Panc1 (cell line): ENCODE measurements at places on chromosomes 6 and 20. TPM values are rescaled to one million over a fixed set of nuclear protein-coding genes. Genes with fewer than 3 reads are reported as not detected.

GRCh38 chr6:33343953-33344611, 26.5 kb upstream of the ZBTB22 start:
- no peak for DNase-seq

DNA sequence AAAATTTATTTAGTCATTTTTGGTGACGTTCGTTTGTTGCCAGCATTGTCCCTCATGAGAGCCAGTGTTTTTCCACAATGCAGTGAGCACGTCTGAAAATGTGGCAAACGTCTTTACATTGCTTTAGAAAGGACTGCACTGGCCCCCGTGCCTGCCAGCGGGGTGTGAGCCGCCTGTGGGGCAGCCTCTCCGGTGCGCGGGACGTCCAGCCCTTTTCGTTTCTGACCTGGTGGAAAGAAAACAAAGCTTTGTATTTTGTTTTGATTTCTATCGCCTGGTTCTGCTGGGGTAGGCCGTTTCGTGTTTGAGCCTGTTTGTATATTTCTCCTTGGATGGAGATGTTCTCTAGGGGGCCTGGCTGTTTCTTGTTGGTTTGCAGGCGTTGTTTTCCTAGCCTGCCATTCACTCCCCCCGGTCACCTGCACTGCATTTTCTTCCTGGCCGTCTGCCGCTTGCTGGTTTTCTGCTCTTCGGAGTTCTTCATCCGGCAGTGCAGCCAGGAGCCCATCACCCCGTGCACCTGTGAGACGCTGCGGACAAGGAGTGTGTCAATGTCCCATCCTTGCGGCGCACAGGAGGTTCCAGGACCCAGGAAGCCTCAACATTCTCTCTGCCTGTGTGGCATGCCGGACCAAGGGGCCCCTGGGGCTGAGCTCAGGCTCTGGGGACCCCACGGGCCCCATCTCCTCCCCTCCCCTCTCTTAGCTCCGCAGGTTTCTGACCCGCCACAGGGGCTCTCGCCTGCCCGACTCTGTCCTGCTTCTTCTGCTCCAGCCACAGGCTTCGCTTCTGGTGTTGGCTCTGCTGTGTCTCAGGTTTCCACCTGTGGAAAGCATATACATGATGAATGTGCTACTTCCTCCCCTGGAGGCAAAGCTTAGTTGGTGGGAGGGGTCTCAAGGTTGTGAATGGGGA, 100.5 kb downstream of the CDH4 start:
- DNase-seq: no peak

DNA sequence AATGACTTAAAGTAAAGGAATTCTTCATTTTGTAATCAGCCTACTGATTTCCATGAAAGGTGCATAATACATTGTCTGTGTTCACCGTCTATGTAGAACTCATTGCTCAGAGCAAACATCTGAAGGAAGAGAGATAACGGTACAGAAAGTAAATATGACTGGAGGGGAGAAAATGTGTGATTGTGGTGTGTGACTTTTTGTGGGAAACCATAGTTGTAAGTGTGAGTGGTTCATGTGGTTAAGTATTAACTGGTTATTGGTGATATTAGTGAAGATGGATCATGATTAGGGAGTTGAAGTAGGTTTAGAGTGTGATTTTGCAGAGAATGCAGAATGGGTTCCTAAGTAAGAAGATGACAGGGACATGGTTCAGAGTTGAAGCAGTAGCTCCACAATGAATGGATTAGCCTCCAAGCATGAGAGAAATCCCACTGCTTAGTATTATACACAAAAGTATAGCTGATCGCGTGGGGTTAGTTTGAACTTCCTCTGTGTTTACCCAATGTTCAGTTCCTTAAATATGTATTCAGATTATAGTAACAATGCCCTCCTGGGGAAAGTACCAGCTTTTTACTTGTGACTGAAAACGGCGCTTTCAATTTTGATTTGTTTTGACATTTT, 368.9 kb downstream of the UTRN start:
- DNase-seq: no peak

GRCh38 chr6:134058622-134059366, 6.4 kb upstream of the SLC2A12 start:
- DNase-seq: no peak

KIAA1755 gene
- total RNA-seq: 0.08 TPM

DNA sequence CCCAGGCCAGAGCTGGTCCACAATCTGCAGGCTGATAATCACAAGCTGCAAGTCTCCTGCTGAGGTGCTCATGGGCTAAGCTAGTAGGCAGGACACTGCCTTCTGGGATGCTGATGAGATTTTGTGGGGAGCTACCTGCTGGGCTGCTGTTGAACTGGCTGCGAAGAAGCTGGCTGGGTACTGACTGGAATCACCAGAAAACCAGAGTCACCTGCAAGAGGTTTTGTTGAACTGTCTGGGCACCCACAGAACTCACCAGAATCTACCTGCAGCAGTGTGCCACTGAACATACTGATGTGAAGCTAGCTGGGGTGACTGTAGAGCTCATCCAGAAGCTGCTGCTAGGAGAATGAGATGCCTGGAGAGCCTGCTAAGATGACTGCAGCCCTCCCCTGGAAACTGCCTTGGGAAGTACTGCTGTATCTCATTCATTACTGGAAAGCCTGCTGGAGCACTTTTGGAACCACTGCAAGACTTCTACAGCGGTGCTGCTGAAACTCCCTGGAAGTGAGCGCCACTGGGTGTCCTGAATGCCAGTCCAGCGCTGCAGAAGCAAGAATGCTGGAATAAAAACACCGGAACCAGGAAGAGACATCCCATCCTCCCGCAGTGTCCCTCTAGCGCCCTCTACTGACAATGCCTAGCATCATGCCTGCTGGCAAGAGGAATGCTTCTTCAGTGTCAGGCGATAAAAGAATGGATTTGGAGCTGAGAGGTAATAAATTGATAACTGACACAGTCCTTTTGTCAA, 64.9 kb upstream of the ARHGAP18 start:
- DNase-seq: peak; percentile 46

DNA sequence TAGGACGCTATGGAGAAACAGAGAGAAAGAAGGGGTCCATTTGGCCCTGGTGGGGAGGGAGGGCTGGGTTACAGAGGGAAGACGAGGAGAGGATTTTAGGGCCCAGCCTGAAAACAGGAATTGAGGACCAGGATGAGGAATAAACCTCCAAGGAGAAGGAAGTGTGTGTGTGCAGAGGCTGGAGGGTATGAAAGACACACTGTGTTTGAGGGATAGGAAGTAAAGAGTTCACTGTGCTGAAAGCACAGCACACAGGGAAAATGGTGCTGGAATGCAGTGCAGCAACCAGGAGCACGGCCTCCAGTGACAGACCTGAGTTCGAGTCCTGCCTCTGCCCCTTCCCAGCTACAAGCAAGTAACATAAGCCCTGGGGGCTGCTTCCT, 7.8 kb downstream of the MBOAT1 start:
- no peak for DNase-seq

DNA sequence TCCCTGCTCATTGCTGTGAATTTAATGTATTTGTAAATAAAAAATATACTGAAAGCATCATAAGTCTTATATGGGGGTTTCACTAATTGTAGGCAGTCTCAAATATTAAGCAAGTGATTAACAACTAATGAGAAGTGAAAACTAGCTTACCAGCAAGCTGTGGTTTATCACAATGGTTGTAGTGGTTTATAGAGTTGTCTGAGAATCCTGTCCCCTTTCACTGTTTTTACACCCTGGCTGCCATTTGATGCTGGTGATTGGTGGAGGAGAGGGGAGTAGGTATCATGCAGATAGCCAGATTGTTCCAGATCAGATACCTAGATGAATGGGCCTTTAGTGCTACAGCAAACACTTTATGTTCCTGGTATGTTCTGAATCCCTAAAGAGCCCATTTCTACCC, 6.0 kb downstream of the MKKS start:
- no peak for DNase-seq

FAM217A gene
- total RNA-seq: not detected

DNA sequence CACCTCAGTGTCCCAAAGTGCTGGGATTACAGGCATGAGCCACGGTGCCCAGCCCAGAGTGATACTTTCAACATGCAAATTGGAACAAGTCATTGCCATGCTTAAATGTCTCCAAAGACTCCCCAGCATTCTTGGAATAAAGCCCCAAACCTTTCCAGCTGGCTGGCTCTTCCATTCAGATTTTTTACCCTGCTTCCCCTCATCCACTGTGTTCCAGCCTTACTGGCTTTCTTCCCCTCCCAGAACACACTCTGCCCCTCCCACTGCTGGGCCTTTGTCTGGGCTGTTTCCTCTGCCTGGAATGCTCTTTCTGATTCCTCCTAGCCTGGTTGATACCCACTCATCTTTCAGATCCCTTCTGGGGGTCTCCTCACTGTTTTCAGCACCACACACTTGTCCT, 40.1 kb upstream of the NNAT start:
- no peak for DNase-seq
